ENCODE measurements at places on chromosomes 1 and 21.
A peak's percentile ranks its signal among the peaks of the same experiment; 100 is the strongest.

- DNase-seq = peak; percentile 50
These were observed 102.0 kb upstream of the ARHGEF16 start for GRCh38 chr1:3352299-3352951.

GRCh38 chr1:156664046-156664766 is 13.0 kb downstream of the NES start:
- DNase-seq = no peak

DNA sequence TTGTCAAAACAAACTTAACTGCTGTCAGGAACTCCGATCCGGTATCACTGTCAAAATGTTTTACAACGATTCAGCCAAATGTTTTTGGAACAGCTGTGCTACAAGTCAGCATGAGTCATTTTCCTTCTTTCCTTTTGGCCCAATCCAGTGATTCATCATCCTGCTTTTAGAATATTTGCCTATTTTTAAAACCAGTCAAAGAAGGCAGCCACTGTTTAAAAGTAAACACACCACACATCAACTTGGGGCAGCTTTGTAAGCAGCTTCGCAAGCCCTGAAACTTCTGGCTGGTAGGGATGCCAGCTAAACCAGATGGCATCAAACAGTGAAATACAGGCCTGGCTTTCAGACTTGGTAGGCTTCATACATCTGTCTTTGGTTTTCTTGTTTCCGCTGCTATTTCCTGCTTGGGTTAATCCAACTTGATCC is 14.9 kb downstream of the MAP3K7CL start:
- DNase-seq = no peak

DNA sequence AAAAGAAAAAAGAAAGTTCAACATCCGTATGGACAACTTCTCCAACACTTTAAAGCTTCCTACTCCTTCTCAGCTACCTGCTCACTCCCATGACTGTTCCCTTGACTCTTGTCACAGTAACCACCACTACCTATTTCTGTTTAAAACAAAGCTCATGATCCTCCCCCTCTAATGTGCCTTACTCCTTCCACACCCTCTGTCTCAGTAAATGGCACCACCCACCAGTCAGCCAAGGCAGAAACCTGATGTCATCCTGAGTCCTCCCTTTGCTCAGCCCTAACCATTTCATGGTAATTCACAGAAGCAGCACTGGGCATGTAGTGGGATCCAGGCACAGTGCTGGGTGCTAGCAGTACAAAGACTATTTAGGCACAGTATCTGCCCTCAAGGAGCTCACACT is 63.0 kb upstream of the PPM1J start:
- DNase-seq = no peak
